Ascending aorta (tissue), 2 donors: ENCODE measurements at places on chromosomes 13 and 19. TPM values are rescaled to one million over a fixed set of nuclear protein-coding genes. Genes with fewer than 3 reads are reported as not detected.

- H3K36me3 ChIP-seq: no peaks in the 10 kb centered on the region
- H3K27ac ChIP-seq: no peak overlapping the region
- H3K4me1 ChIP-seq: no peaks in the 10 kb centered on the region
Observed at GRCh38 chr19:18239303-18239702, 13.1 kb upstream of the PDE4C start.

DNA sequence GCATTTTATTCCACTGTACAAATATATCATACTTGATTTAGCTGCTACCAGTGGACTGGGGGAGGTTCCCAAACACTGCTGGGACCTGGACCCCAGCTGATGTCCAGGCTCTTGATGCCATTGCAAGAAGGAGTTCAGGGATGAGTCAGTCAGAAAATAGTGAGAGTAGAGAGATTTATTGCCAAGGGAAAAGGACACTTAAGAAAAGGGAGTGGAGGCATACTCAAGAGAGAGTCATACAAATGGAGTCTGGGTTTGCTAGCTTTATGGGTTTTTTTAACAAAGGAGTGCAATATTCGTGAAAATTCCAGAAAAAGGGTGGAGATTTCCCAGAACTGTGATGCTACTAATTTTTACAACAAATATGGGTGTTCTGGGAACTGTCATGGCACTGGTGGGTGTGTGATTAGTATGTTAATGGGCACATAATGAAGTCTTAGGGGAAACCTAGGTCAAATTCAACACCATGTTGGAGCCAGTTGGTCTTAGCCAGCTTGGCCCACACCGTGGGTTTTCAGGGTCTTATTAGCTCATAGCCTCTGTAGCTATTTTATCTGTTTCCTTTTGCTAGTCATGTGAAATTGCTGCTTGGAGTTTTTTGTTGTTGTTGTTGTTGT is 36.2 kb downstream of the GPC6 start:
- no peaks in the 10 kb centered on the region for H3K27me3 ChIP-seq
- no peak overlapping the region for H3K4me3 ChIP-seq
- DNase-seq: no peak

DNA sequence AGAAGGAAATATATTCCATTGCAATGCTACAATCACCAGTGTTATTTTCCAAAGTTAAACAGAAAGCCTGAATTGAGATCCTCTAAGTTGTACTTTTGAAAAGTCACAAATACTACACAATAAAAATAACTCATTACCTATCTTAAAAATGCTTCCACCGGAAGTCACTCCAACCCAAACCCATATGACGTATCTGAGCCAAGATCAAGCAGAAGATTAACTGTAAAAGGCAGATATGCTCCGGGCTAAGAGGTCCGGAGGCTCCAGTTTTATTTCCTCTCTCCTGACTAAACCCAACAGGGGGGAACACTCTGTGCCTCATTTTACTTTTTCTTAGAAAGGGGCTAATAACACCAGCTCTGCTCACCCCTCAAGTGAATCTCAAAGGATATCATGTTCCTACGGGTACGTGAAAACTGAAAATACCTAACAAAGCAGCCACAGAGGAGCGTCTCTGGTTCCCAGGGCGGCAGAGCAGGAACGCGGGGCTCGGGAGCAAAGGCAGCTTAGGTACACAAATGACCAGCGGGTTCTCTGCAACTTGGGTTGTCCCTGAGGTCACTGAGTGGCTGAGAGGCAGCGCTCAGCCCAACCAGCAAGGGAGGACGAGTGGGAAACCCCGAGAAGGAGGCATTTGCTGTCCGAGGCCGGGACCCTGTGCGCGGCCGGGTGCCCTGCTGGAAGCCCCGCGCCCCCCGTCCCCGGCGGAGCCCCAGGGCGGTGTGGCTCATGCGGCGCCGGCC is 750 bp downstream of the RAB20 start:
- H3K4me3 ChIP-seq: peak overlapping the region; percentile 82
- DNase-seq: peak; percentile 76
- H3K27me3 ChIP-seq: no peaks in the 10 kb centered on the region

GRCh38 chr13:40472427-40473220 is 193.8 kb downstream of the FOXO1 start:
- H3K4me1 ChIP-seq: peaks cover 32% of the 10 kb centered on the region
- peak; percentile 52 for DNase-seq
- H3K27ac ChIP-seq: peak overlapping the region; percentile 90
- H3K4me3 ChIP-seq: no peak overlapping the region
- H3K27me3 ChIP-seq: no peaks in the 10 kb centered on the region
- H3K36me3 ChIP-seq: no peaks in the 10 kb centered on the region

ATXN8OS gene
- not detected for total RNA-seq

DNA sequence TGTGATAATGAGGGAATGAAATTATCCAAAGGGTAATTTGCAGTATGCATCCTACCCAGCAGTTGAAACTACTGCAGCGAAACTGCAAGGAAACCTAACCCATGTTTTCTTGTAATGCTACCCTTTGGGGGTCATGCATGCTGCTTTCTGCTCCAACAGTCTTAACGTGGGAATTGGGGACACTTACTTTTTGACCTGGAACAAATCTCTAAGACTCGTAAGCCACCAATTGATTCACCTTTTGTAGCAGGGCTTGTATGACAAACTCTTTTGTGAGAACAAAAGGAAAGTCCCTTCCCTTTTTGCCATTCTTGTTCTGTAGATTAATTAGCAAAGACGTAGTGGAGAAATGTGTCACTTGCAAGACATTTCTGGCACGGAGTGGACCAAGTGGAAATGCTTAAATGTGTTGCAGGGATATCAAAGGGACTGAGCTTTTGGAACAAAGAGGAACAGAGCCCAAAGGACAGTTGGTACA is 27.4 kb downstream of the LRCH1 start:
- peak overlapping the region; percentile 66 for H3K27ac ChIP-seq
- H3K4me1 ChIP-seq: peaks cover 54% of the 10 kb centered on the region
- H3K27me3 ChIP-seq: no peaks in the 10 kb centered on the region
- H3K36me3 ChIP-seq: no peaks in the 10 kb centered on the region
- DNase-seq: no peak

- H3K36me3 ChIP-seq: no peaks in the 10 kb centered on the region
- no peaks in the 10 kb centered on the region for H3K4me1 ChIP-seq
Observed at GRCh38 chr19:39497996-39498797, 550 bp upstream of the DLL3 start.

DNA sequence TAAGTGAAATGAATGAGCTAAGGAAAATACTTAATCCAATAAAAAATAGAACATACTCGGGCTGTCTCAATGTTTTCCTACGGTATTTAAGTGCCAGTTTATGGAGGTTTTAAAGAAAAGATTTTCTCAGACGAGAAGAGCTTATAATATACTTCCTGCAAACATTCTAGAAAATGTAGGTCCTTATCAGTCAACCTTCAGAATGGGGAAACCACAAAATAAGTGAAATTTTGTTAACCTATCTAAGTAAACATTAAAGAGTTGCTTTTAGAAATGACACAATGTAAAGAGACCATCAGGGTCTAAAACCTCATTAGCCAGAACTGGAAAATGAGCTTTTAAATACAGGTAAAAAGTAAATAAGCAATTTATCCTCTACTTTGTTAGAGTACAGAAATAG is 12.1 kb downstream of the MIR17HG start:
- H3K36me3 ChIP-seq: peaks cover 8% of the 10 kb centered on the region
- H3K27me3 ChIP-seq: no peaks in the 10 kb centered on the region

- no peaks in the 10 kb centered on the region for H3K27me3 ChIP-seq
- H3K27ac ChIP-seq: no peak overlapping the region
- H3K36me3 ChIP-seq: no peaks in the 10 kb centered on the region
- H3K4me1 ChIP-seq: no peaks in the 10 kb centered on the region
- no peak for DNase-seq
- no peak overlapping the region for H3K4me3 ChIP-seq
Observed at GRCh38 chr13:28394422-28394821, 100.5 kb downstream of the FLT1 start.

DNA sequence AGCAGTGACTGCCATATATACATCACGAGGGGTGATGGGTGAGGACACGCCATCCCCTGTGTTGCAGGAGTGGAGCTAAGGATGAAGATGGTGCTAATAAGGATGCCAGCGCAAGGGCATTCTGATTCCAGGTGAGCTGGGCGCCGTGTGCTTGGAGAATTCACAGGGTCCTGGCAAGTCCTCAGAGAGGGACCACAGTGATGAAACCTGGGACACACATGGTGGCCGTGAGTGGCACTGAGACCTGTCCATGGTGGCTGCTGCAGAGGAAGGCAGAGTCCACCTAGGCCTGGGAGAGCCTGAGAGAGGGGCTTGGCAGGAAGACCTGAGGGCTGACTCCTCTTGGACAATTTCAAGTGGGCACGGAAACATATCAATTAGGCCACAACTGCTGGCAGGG is 65.2 kb downstream of the RFX2 start:
- H3K4me3 ChIP-seq: no peak overlapping the region
- no peak overlapping the region for H3K27ac ChIP-seq
- DNase-seq: no peak
- H3K36me3 ChIP-seq: peaks cover 14% of the 10 kb centered on the region

DNA sequence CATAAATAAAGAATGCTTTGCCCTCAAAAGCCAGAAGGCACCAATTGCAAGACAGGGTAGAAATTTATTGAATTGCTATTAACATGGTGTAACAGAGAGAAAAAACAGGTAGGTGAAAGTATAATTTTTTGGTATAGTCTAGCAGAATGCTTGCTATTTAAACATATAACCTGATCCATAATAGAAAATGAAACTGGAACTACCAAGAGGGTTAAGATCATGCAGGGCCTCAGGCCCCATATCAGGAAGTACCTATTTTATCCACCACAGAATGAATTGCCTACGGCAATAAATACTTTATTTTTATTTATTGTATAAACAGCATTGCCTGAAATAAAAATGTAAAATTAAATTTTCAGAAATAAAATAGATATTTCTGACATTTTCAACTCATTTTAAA is 159.5 kb downstream of the PRR20E start:
- DNase-seq: no peak
- H3K36me3 ChIP-seq: no peaks in the 10 kb centered on the region
- no peaks in the 10 kb centered on the region for H3K27me3 ChIP-seq
- H3K4me1 ChIP-seq: no peaks in the 10 kb centered on the region
